ENCODE measurements at places on chromosomes 12 and 14. TPM values are rescaled to one million over a fixed set of nuclear protein-coding genes. Genes with fewer than 3 reads are reported as not detected.
A peak's percentile ranks its signal among the peaks of the same experiment; 100 is the strongest.

DNA sequence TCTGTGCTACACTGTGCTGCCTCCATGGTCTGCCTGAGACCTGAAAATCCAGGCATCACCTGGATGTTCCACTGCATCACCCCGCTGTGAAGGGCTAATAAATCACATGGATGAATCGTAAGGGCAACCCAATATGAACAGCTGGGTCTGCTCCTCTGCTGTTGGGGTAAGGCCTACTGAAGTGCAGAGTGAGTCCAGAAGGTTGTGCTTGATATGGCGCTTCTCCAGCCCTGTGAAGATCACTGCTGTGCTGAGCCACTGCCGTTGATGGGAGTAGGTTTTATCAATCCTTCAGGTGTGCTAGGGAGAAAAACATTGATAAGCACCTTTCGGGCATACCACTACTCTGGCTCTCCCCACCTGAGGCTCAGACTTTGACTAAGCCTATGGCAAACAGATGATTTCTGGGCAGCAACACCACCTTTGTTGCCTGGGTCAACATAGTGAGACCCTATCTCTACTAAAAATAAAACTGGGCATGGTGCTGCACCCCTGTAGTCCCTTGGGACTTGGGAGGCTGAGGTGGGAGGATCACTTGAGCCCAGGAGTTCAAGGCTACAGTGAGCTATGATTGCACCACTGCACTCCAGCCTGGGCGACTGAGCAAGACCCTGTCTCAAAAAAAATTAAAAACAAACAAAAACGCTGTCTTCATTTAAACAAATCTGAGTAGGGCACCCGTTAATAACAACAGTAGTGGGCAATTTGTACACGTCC lies 1.7 kb downstream of the ACVRL1 start:
- DNase-seq, result no peak
- no peak overlapping the region for H3K27ac ChIP-seq
- H3K36me3 ChIP-seq, result no peaks in the 10 kb centered on the region
- H3K27me3 ChIP-seq, result peaks cover 43% of the 10 kb centered on the region

- H3K4me3 ChIP-seq, result no peak overlapping the region
- H3K27me3 ChIP-seq, result no peaks in the 10 kb centered on the region
- H3K36me3 ChIP-seq, result no peaks in the 10 kb centered on the region
Measured at GRCh38 chr12:83859021-83859420, 1053.6 kb downstream of the SLC6A15 start.

The RPL10L gene
- not detected for total RNA-seq

GRCh38 chr12:293199-293598 lies 30.6 kb upstream of the SLC6A13 start:
- H3K36me3 ChIP-seq, result peaks cover 21% of the 10 kb centered on the region
- peaks cover 22% of the 10 kb centered on the region for H3K4me1 ChIP-seq
- no peak overlapping the region for H3K27ac ChIP-seq
- no peaks in the 10 kb centered on the region for H3K27me3 ChIP-seq
- DNase-seq, result no peak
- no peak overlapping the region for H3K4me3 ChIP-seq

DNA sequence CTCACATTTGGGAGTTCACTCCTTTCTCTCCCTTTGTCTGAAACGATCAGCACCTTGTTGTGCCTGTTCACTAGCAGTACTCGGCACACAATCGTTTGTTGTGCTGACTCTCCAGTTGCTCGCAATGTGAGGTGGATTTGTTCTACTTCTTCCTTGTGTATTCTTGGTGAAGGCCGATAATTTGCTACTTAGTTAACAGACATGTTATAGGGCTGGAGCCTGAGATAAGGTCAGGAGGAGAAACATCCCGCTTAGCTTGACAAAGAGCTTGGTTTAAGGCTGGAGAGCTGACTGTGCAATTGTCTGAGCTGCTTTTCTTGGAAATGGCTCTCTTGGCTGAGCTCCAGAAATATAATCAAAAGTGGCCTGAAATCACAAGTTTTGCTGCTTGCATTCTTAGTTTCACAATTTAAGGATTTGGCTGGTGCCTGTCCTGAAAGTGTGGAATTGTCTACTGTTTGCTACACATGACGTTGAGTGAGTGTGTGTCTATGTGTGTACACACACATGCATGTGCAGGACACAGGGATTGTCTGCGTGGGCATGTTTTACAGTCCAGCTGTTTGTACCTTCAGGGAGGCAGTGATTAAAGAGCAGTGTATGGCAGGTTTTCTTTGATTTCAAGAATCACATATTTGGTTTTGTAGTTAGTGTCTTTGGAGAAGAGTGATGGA lies 77.7 kb downstream of the ARF6 start:
- no peak for DNase-seq
- H3K4me1 ChIP-seq, result peaks cover 69% of the 10 kb centered on the region
- H3K27me3 ChIP-seq, result no peaks in the 10 kb centered on the region
- H3K36me3 ChIP-seq, result no peaks in the 10 kb centered on the region
- H3K4me3 ChIP-seq, result peak overlapping the region; percentile 85
- peak overlapping the region; percentile 98 for H3K27ac ChIP-seq
